Motor neuron (in vitro differentiated cells): ENCODE measurements at places on chromosomes 4 and X. TPM values are rescaled to one million over a fixed set of nuclear protein-coding genes. Genes with fewer than 3 reads are reported as not detected.

Gene SSX2
- not detected in 2 replicates for total RNA-seq

Gene CCNB3
- total RNA-seq: 0.65 and 0.94 TPM in 2 replicates

Gene TRO
- 11.6 and 28.4 TPM in 2 replicates for total RNA-seq

Gene SUPT20HL2
- not detected in 2 replicates for total RNA-seq

Gene MAGEB2
- total RNA-seq: not detected in 2 replicates

Gene ATG4A
- total RNA-seq: 11.4 and 13.1 TPM in 2 replicates

Gene BANK1
- 0.19 and 0.27 TPM in 2 replicates for total RNA-seq

Gene PAGE2B
- total RNA-seq: not detected in 2 replicates
